ENCODE measurements at places on chromosomes 2 and 18.

DNA sequence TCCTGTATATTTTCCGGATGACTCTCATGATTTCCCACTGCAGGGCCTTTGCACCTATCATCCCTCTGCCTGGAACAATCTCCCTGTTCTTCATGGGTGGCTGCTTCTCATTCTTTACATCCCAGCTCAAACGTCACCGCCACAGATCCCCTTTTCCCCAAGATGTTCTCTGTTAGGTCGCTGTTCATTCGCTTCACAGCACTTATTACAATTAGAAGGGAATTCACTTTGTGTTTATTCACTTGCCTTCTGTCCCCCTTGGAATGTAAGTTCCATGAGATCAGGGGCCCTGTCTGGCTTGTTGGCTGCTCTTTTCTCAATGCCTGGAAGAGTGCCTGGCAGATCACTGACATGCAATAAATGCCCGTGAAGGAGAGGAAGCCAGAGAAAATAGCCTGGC, 106.7 kb downstream of the FOXI3 start:
- no peak for DNase-seq

DNA sequence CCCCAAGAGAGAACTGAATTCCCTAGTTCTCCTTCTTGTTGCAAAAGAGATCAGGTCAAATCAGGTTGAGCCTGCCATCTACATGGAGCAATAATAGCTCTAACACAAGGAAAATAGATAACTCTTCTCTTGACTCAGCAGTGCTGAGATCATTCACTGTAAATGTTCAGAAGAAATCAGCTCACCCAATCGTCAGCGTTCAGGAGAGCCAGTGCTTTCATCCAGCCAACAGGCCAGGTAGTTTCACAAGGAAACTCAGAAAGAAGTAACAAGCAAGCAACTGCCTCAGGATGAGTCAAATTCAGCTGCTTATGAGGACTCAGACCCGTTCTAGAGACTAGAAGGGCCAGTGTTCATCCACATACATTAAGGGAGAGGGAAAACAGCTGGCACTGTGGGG, 5.9 kb downstream of the LMAN2L start:
- DNase-seq = no peak

- no peak for DNase-seq
These were observed 186.8 kb upstream of the GLI2 start for GRCh38 chr2:120548627-120549608.

GRCh38 chr2:4895371-4895770, 796.8 kb upstream of the SOX11 start:
- no peak for DNase-seq

DNA sequence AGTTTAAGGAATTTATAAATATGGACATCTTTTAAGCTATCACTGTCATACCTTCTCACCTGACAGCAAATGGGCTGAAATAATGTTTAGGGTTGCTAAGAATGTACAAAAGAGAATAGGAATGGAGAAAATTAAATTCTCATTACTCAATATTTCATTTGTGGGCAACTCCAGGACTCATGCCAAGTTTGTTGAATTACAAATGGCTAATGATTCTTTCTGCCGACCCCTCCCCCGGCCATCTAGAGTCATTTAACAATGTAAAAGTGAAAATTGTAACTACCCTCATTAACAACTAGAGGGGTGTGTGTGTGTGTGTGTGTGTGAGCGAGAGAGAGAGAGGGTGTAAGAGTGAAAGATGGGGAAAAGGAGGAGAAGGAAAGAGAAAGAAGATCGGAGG, 708.5 kb upstream of the FAM98A start:
- no peak for DNase-seq

- no peak for DNase-seq
These were observed 120.3 kb upstream of the ACAA2 start for GRCh38 chr18:49933530-49934128.

DNA sequence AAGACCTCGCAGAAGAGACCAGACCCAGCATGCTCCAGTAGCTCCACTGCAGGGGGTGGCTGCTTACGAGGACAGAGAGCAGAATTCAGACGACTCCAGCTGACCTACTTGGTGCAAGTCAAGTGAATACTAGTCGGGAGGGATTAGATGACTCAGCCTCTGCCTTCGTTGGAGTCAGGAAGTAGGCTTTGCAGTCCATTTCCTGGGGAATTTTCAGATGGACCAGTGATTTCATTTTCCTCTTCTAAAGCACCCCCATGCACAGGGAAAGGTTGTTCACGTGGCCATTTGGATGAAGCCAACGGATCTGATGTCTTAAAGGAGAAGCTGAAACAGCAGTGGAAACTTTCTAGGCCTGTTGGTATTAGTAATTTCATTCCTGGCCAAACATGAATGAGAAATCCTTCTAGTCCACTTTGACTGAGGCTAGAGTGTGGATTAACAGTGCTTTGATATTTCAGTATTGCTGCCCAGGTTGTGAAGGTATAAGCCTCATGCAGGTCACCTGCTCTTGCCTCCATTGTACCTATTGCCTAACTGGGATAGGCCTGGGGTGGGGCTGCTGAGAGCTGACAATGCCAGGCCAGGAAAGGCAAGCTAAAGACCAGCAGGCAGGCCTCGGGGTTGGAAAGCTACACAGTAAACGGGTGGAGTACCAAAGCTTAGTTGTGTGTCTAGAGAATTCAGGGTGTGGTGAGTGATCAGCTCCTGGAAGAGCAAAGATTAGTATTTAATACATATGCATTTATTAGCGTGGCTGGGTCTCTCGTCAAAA, 117.6 kb upstream of the FOSL2 start:
- DNase-seq = no peak

GRCh38 chr18:7584646-7585275, 17.6 kb downstream of the PTPRM start:
- DNase-seq = no peak

DNA sequence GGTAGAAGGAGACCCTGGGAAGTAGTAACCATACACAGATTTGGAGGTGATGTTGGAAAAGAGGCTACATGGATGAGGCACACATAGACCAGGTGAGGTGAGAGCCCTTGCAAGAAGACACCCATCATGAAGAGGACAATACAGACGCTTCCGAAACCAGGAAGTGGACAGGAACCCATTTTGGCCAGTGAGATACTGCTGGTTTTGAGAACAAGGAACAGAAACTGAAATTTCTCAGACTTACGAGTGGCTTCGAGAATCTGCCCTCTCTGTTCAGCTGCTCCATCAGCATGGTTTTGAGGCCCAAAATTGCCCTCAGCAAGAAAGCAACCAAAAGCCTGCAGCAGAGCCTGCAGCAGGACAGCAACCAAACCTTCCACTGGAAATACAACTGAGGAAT, 479.1 kb upstream of the NRXN1 start:
- no peak for DNase-seq

DNA sequence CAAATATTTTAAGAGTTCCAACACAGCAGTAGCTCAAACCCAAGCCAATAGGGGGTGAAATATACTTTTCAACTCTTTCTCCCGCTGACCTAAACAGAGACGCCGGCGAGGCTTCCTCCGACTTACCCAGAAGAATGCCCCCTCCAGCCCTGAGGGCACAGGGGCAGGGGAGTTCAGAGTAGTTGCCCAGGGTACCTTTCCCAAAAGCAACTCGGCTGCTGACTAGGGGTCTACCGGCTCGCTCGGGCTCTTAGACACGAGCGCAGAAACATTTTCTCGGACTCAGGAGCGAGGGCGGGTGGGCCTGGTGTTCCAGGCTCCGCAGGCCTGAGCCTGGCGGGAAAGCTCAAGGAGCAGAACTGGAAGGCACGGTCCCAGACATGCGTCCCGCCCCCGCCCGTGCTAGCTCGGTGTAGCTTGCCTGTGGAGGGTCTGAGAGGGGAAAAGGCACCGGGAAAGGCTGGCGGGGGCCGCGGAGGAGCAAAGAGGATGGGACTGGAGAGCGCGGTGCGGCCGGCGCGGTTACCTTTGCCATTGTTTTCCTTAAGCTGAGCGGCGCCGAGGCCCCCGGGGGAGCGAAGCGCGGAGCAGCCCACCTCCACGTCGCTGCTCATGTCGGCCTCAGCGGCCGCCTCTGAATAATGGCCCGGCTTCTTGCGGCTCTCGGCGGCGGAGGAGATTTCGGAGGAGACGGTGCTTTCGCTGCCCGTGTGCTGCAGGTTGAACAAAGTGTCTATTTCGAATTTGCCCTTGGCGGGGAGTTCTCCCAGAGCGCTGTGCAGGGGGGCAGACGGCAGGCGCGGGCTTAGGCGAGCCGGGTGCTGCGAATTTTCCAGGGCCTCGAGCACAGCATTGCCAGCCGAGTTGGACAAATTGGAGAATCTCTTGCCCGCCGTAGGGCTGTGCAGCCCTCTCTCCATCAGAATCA, 674 bp downstream of the EVX2 start:
- DNase-seq = no peak

GRCh38 chr2:217707131-217707611, 295.6 kb downstream of the TNS1 start:
- DNase-seq = peak; percentile 34

DNA sequence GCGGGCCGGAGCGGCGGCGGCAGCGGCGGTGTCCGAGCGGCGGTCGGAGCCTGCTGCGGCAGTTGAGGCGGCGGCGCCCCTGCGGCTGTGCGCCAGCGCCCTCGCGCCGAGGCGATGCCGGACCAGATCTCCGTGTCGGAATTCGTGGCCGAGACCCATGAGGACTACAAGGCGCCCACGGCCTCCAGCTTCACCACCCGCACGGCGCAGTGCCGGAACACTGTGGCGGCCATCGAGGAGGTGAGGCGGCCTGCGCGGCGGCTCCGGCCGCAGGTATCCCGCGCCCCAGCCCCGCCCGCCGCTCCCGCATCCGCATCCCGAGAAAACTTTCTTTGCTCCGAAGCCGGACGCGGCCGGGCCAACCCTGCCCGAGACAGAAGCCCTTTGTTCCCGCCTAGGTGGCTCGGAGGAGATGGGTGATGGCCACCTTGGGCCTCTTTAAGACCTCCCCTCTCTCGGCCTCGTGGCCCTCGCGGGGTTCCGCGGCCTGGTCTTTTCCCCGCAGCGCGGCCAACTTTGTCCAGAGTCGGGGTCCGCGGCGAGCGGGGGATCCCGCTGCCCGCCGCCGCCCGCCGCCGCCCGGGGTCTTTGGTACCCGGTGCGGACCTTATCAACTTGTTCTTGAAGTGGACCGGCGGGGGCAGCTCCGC, 504 bp downstream of the ASAP2 start:
- DNase-seq = no peak

DNA sequence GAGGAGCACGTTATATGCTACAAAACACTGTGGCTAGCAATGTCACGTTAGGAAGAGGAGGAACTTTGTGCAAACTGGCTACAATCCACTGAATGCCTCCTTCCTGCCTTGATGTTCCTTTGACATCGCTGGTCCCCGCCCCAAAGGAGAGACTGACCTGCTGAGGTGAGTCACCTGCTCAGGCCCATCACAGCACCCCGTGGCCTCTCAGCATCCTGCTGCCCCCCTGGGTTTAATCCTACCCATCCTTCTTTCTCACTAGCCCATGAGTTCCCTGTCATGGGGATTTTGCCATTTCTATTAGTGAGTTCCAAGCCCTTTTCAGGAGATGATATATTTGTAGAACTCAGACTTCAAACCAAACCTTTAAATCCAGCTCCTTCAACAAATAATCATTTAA, 16.2 kb downstream of the DLGAP1 start:
- no peak for DNase-seq

DNA sequence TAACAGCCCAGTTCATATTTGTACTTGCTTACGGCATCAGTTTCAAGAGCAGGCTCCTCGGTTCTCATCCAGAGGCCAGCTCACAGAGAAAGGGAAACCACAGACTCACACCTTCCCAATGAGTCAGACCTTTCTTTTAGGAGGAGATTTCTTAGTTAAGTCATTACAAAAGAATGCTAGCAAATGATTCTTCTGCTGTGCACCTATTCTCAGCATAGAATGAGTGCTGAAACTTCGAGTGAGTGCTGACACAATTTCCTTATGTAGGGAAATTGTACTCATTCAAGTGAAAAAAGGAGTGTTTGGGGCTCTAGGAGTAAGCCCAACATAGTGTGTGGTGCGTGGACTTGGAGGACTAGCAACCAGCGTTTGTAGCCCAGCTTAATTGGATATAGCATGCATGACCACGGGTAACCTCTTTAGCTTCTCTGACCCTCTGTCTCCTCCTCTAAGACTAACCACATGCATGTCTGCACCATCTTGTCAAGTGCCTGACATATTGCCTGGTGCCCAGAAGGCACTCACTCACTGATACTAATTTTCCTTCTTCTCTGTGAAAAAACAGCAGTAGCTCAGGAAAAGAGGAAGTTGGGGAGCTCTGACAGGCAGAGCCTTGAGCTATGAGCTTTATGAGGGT, 87.0 kb downstream of the ALPK2 start:
- no peak for DNase-seq

GRCh38 chr2:189621781-189622180, 39.5 kb upstream of the ASNSD1 start:
- DNase-seq = no peak

GRCh38 chr2:232190796-232191195, 187.8 kb upstream of the ALPP start:
- no peak for DNase-seq

DNA sequence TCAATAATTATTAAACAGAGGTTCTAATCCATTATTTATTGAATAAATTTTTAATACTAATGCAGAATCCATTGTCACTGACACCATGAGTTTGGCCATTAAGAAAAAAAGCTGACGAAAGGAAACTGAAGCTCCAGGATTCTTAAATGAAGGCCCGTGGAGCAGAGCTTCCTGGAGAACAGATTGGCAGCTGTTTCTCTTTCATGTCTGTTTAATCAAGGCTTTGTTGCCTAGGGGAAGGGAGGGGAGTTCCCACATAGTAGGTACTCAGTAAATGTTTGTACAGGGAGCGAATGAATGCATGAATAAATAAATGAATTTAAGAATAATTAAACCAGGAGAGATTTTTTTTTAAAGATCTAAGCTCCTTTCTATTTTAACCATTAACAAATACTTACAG, 315.1 kb upstream of the KLHL29 start:
- DNase-seq = no peak

- DNase-seq = no peak
These were observed 33.3 kb downstream of the NTSR2 start for GRCh38 chr2:11636593-11637295.

GRCh38 chr2:142100970-142101369, 29.8 kb downstream of the LRP1B start:
- no peak for DNase-seq

GRCh38 chr2:190545093-190545492, 10.6 kb upstream of the NEMP2 start:
- DNase-seq = no peak

GRCh38 chr2:234961784-234962183, 10.0 kb downstream of the SH3BP4 start:
- DNase-seq = no peak

GRCh38 chr18:62264984-62265383, 60.1 kb upstream of the TNFRSF11A start:
- no peak for DNase-seq

DNA sequence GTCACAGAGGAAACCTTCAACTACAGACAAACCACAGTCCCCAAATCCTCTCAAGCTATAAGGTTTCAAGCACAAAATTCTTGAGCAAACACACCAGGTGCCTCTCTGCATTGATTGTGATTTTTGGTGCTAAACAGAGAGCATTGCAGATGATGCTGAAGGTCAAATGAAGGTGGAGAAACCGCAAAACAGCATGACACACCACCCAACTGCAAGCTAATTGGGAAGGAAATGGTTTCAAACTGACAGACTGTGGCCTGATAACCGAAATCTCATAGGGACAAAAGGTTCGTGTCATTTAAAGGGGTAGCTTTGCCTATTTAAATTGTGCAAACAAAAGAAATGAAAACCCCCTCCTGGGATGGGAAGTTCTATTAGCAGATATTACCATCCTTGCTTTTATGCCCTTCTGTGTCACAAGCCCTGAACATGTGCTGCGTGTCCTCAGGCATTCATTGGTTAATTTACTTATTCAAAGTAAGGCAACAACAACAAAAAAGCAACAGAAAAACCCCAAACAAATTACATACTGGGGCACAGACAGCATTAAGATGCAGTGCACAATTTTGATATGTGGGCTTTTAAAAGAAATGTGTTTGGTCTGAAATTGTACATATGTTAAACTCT, 154.9 kb downstream of the AQP4 start:
- DNase-seq = no peak

- DNase-seq = no peak
These were observed 521.2 kb upstream of the FANCL start for GRCh38 chr2:58762176-58762781.
